Chondrocyte (in vitro differentiated cells): ENCODE measurements at places on chromosomes 13 and 19. TPM values are rescaled to one million over a fixed set of nuclear protein-coding genes. Genes with fewer than 3 reads are reported as not detected.

The AKAP8L gene
- total RNA-seq = 69.5 to 103 TPM (median 76.0 TPM) in 3 replicates

The ZNF536 gene
- not detected in 3 replicates for total RNA-seq

The SELENOV gene
- not detected in 3 replicates for total RNA-seq

The HPN gene
- total RNA-seq = not detected in 3 replicates

The ATXN8OS gene
- total RNA-seq = not detected in 3 replicates

The CYP4F3 gene
- not detected in 3 replicates for total RNA-seq

The CD209 gene
- total RNA-seq = not detected in 3 replicates

The SHC2 gene
- 26.9 to 50.9 TPM (median 47.8 TPM) in 3 replicates for total RNA-seq

The PEAK3 gene
- 0.31 to 0.50 TPM (median 0.38 TPM) in 3 replicates for total RNA-seq

The URAD gene
- total RNA-seq = not detected in 3 replicates

The KIR2DL4 gene
- not detected in 3 replicates for total RNA-seq

The ZNF628 gene
- total RNA-seq = 9.1 to 9.7 TPM (median 9.4 TPM) in 3 replicates

The TEKTIP1 gene
- total RNA-seq = 0.35 to 0.65 TPM (median 0.56 TPM) in 3 replicates

The NTN5 gene
- total RNA-seq = 0.97 to 1.1 TPM (median 1.1 TPM) in 3 replicates

The LGALS7B gene
- not detected in 3 replicates for total RNA-seq

The GDF15 gene
- total RNA-seq = 6.2 to 149 TPM (median 149 TPM) in 3 replicates

The DPY19L3 gene
- total RNA-seq = 70.3 to 85.4 TPM (median 72.5 TPM) in 3 replicates

The CASP14 gene
- total RNA-seq = not detected in 3 replicates

The WDR87 gene
- not detected in 3 replicates for total RNA-seq

The SULT2A1 gene
- not detected in 3 replicates for total RNA-seq

The ZNF763 gene
- total RNA-seq = 1.1 to 3.5 TPM (median 2.7 TPM) in 3 replicates

The NDUFB7 gene
- total RNA-seq = 126 to 154 TPM (median 128 TPM) in 3 replicates

The RNF17 gene
- not detected in 3 replicates for total RNA-seq

The PPP1R13L gene
- 67.2 to 111 TPM (median 110 TPM) in 3 replicates for total RNA-seq

The NDUFA7 gene
- total RNA-seq = 25.0 to 34.1 TPM (median 26.6 TPM) in 3 replicates

The PROSER3 gene
- total RNA-seq = 17.4 to 24.6 TPM (median 20.3 TPM) in 3 replicates

The LATS2 gene
- 58.1 to 104 TPM (median 100 TPM) in 3 replicates for total RNA-seq

The CEACAM7 gene
- not detected in 3 replicates for total RNA-seq

The SLC46A3 gene
- total RNA-seq = 14.0 to 32.5 TPM (median 14.7 TPM) in 3 replicates

The PSG11 gene
- total RNA-seq = not detected in 3 replicates

The ZNF578 gene
- not detected in 3 replicates for total RNA-seq

The EHD2 gene
- 304 to 497 TPM (median 493 TPM) in 3 replicates for total RNA-seq

The ZNF235 gene
- total RNA-seq = 6.7 to 7.4 TPM (median 7.4 TPM) in 3 replicates

The ZNF575 gene
- total RNA-seq = 4.1 to 6.0 TPM (median 5.1 TPM) in 3 replicates

The NCR1 gene
- total RNA-seq = not detected in 3 replicates

The CPB2 gene
- not detected in 3 replicates for total RNA-seq

The PCCA gene
- 14.8 to 25.5 TPM (median 15.1 TPM) in 3 replicates for total RNA-seq

The SYNE4 gene
- 0.27 to 1.2 TPM (median 0.49 TPM) in 3 replicates for total RNA-seq

The GRK1 gene
- 0.07 TPM in 1 of 3 replicates, not detected in the others for total RNA-seq

The GSX1 gene
- total RNA-seq = not detected in 3 replicates

The DCT gene
- not detected in 3 replicates for total RNA-seq

The PDCD2L gene
- total RNA-seq = 6.6 to 8.7 TPM (median 8.6 TPM) in 3 replicates

The GPX4 gene
- total RNA-seq = 240 to 246 TPM (median 245 TPM) in 3 replicates
